Stimulated activated CD4-positive, alpha-beta T cell treated with anti-CD3 and anti-CD28 coated beads, Interleukin-15, amount 100 ng/mL, for 1 hour (primary cell): ENCODE measurements at places on chromosomes 12 and 14.

DNA sequence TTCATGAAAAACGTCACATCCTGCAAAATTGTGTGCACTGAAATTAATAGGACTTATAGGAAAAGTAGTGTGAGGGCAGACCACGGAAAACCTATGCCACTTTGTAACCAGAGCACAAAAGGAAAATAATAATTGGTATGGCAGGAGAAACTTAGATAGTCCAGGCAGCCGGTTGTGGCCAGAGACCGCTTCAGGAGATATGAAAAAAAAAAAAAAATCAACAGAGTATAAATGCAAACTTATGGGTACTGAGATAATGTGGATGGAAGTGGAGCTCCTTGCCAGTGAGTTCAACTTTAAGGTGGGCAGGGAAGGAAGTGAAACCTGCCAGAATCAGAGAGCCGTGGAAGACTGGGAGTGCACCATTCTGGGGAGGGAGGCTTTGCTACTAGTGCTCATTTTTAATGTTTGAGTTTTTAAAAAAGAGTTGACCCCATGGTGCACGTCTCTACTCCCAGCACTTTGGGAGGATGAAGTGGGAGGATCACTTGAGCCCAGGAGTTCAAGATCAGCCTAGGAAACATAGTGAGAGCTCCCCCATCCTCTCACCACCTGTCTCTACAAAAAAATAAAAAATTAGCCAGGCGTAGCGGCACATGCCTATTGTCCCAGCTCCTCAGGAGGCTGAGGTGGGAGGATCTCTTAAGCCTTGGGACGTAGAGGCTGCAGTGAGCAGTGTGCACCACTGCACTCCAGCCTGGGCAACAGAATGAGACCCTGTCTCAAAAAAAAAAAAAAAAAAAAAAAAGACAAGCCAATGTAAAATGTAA lies 34.3 kb upstream of the METAP2 start:
- no peak for DNase-seq

DNA sequence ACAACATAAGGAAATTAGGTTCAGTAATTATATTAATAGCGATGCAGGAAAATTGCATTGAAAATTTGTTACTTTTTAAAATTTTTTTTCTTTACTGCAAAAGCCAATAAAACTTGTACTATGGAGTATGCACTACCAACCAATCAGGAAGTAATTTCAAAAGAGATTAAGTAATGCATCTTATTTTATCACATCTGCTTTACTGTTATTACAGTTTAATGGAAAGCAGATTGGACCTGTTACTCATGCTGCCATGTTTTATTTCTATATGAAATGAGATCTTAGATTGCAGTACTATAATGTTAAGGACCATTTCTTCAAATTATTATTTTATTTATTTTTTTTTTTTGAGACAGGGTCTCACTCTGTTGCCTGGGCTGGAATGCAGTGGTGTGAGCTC lies 1.7 kb upstream of the STRN3 start:
- DNase-seq: no peak

DNA sequence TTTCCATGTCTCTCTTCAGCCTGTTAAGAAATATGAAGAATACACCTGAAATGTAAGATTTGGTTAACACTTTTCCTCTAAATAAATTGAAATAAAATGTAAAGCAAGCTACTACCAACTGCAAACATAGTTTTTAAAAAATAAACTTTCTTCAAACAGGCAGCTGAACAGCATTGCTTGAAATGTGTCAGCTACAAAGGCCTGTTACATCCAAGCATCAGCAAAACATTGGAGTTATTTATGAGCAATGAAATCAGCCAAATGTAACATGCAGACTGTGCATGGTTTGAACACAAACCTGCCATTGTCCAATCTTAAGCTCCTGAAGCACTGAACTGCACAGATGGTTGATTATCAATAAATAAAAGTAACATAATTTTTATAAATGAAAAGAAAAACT lies 291.3 kb downstream of the ACSS3 start:
- no peak for DNase-seq

- no peak for DNase-seq
Observed at GRCh38 chr14:73887318-73887616, 608 bp downstream of the ZNF410 start.

DNA sequence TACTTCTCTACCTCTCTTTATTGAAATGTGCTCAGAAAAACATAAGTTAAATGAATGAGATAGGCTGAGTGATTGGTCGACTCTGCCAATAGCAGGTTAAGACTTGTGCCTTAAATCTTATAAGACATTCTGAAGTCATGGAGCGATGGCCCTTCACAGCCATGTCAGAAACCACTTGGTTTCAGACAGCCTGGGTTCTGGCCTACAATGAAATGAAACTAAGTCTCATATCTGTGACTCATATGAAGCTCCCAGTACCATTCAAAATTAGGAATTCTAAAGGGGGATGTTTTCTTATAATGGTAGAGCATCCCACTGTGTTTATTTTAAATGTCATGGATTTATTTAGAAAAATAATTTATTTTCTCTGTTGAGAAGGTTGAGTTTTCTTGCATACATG lies 42.6 kb downstream of the PLXNC1 start:
- no peak for DNase-seq

DNA sequence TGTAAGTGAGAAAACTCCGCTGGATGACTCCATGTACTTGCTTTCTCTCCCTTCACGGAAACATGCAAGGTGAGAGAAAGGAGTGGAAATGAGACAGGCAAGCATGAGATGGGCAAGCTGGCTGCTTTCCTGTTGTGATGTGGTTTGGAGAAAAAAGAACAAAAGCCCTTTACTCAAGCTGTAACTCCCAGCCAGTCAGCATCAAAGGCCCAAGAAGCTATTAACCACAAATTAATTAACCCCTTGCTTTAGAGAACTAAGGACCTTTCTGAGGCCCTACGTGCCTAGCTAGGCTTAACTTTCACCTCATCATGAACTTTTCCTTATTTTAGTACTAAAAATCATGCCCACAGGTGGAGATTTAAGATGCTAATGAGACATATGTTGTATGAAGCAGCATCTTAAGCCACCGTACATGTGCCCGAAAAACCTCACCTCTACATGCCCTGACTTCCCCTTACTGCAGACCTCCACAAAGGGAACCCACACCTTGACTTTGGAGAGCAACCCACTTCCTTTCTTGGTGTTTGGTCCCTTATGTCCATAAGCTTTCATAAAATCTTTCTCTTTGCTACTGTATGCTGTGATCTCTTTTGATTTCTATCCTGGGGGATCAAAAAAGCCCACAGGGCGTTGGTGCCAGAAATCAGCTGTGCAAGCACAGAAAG lies 87.0 kb downstream of the GALNT8 start:
- DNase-seq: no peak

DNA sequence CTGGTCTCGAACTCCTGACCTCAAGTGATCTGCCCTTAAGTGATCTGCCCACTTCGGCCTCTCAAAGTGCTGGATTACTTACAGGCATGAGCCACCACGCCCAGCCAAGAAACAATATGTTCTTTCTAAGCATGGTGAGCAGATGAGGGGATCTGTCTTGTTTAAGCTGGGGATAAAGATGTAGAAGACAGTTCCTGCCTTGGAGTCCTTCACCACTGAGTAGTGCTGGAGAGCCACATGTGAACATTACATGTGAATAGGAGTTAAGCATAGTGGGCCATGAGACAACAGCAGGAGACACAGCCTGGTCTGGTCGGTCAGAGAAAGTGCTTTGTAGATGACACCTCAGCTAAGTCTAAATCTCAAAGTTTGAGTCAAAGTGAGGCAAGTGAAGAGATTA lies 26.0 kb downstream of the TMBIM6 start:
- DNase-seq: no peak

GRCh38 chr12:7695237-7695560 lies 376 bp downstream of the GDF3 start:
- DNase-seq: no peak

- DNase-seq: no peak
Observed at GRCh38 chr14:32457213-32457920, 128.3 kb downstream of the AKAP6 start.

- DNase-seq: no peak
Observed at GRCh38 chr12:114403011-114403689, 2.8 kb downstream of the TBX5 start.

DNA sequence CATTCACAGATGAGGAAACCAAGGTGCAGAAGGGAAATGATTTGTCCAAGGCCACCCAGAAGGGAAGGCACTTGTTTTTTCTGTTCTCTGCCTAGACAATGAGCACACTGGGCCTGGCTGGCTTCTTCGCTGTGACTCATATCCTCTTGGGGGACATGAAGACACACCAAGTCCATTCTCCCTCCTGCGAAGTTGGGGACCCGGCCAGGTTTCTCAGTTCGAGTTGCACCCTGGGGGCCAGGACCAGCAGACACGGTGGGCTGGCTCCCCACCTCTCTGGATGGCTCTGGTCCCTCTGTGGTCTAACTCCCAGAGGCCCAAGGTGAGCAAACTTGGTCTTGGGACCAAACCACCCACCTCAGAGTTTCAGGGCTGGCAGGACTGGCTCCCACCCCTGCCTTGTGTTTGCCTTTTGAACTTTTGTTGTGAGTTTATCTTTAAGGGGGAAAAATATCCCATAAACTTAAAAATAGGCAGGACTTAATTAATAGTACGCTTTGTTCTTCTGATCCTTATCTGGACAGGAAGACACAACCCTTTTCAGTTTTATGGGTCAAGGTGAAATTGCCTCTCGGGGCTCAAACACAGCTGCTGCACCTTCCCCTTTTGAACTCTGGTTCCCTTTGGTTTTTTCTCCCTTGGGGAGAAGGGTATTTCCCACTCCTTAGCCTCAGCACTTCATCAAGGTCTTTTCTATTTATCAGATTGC lies 9.0 kb upstream of the MLEC start:
- DNase-seq: no peak

- DNase-seq: no peak
Observed at GRCh38 chr12:32062881-32063280, 43.8 kb upstream of the BICD1 start.

DNA sequence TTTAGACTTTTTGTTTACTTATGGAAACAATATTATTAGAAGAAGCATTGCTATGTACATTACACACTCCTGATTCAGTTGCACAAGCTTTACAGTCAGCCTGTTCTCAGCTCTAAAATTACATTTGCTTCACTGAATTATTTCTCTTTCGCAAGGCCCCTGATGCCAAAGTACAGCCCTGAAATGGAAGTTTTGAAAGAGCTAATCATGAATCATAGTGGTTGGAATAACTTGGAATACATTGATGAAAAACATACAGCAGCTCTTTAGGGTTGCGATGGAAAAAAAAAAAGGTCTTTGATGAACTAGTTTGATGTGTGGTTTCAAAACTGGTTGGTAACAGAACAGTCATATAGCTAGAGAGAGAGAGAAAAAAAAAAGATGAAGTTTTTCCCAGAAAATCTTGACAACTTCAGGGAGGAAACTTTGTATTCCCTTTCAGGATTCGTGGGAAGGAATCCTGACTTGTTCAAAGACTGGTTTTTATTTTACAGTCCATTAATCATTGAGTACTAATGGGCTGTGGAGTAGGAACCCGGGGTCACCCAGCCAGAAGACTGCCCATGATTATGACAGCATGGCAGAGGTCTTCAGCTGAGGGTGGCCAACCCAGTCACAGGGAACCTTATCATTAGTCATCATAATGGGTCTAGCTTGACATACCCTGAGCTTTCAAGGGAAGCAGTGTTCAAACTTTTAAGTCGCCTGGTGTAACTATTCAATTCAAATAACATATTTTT lies 460.1 kb downstream of the NAV3 start:
- DNase-seq: no peak

DNA sequence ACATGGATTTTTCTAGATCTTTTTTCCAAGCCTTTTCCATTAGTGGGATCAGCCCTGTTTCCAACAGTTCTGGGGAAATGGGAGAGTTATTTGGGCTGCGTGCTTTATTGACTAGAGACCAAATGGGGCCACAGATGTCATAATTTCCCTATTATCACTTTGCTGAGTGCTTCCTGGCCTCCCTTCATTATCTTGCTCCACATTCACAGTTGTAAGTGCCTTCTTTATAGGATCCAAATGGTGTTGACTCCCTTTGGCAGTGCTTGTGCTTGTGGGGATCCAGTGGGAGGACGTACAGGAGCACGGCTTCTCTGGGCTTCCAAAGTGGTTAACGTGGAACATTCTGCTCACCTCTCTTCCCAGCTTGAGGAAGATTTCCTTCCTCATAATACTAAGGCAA lies 141.0 kb upstream of the RMST start:
- no peak for DNase-seq

GRCh38 chr14:38989922-38990546 lies 113.0 kb downstream of the SEC23A start:
- no peak for DNase-seq

DNA sequence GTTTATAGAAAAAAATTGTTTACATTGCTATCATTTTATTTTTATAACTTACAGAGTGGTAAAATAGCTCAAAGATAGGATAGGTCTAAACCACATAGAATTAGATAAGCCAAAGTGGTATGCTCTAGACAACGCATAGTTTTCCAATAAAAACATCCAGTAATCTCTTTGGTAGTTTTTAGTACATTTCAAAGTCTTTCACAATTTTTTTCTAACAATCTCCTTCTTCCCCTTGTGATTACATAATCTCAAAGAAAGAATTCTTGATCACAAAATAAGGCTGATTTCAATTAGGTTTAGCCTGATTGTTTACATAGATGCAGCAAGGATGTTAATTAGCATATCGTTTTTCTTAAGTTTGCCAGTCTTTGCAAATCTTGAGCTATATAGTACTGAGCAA lies 460.0 kb downstream of the FUT8 start:
- DNase-seq: no peak

DNA sequence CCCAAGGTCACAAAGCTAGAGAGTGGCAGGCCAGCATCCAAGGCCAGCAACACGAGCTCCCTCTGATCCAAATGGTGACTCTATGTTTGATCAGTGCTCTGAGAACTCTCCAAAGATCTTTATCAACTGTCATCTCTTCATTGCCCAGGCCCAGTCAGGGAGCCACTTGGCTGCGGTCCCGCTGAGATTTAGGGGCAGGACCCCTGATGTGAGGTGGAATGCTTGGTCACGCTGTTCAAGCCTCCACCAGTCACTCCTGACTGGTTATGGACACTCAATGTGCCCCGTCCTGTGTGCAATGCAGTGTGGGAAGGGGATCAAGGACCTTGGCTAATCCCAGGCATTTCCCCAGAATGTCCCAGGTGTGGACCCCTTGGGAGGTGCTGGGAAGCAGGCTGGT lies 19.8 kb upstream of the TCL1B start:
- no peak for DNase-seq

GRCh38 chr12:113252494-113252893 lies 31.2 kb downstream of the TPCN1 start:
- DNase-seq: no peak

GRCh38 chr14:20630340-20631022 lies 11.0 kb downstream of the OR6S1 start:
- DNase-seq: no peak
